DND-41 (cell line): ENCODE measurements at places on chromosomes 3 and 15.

- no peak for DNase-seq
Measured at GRCh38 chr3:52243791-52244628, 1.5 kb upstream of the PPM1M start.

GRCh38 chr3:78406396-78406795, 1361.4 kb downstream of the ROBO1 start:
- no peak for DNase-seq

DNA sequence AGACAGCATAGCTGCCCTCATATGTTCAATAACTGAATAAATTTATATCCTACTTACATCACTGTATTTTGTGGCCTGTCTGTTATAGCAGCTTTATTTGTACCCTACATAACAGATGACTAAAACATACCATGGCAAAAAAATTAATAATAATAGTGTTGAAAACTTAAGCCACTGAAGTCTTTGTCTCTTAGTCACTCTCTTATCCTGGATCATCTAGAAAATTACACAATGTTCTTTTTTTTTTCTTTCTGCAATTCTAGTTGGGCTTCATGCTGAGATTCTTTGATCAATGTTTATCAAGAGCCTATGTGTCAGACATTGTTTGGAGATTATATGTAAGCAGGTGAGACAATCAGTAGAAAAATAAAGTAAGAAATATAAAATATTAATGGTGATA, 519.3 kb upstream of the ARPP21 start:
- no peak for DNase-seq

GRCh38 chr15:101709466-101709865, 14.8 kb downstream of the TARS3 start:
- no peak for DNase-seq

DNA sequence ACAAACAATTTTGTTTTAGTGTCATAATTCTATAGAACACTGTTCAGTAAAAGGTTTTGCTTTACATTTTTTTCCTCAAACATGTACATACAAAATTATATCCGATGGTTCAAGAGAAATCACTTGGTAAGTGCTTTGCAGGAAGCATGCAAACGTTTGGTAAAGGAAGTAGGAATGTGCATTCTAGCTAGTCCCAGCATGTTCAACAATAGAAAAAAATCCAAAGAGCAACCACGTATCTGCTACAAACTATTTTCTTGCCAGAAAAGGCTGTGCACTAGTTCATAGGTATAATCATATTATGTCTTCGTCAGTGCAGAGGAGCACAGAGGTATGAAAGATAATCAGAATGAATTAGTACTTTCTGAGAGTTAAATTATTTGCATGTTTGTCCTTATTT, 58.0 kb downstream of the GPR160 start:
- DNase-seq = no peak

DNA sequence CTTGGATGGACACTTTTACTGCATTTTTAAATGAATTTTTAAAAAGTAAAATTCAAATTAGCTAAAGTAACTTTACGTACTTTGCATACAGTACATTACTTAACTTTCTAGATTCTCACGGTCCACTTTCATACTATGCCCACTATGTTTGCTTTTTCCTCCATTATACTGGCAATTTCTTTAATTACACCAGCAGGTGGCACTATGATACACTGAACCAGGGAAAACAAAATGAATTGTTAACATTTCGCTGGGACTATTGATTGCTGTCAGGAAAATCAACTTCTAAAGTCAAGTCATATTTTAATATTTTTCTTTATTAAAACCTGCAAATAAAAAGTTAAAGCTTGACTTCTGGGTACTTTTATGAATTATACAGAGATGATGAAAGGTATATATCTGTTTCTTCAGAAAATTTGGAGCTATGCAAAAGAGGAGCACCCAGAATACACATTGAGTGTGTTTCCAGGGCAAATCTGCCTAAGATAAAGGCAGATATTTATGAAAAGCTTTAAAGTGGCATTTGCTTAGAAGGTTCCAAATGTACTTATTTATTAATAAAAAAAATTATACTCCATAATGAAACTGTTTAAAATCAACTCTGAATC, 21.8 kb upstream of the POU1F1 start:
- DNase-seq = no peak

- DNase-seq = no peak
Measured at GRCh38 chr15:86197770-86198169, 118.1 kb downstream of the AGBL1 start.

DNA sequence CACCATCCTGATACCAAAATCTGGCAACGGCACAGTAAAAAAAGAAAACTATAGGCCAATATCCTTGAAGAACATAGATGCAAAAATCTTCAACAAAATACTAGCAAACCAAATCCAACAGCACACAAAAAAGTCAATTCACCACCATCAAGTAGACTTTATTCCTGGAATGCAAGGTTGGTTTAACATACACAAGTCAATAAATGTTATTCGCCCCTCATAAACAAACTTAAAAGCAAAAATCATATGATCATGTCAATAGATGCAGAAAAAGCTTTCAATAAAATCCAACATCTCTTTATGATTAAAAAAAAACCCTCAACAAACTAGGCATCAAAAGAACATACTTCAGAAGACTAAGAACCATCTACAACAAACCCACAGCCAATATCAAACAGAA, 252.9 kb downstream of the UACA start:
- no peak for DNase-seq

GRCh38 chr3:32419742-32420125, 28.1 kb downstream of the CMTM7 start:
- no peak for DNase-seq

DNA sequence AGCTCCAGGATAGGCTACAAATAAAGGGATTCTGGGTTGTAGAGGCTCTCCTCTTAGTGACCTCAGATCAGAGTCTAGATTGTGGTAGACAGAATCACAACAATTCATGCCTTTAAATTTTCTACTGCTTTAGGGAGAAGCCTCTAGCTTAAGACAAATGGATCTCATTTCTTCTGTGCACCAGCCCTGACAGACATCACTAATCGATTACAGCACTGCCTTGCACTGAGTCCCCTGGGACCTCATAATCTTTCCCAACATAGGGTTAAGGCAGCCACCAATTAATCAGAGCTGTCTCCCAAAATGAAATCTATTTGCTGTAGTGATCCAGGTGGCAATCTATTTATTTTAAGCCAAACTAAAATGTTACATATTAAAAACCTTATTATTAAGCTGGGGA, 436.5 kb upstream of the WNT5A start:
- DNase-seq = no peak

DNA sequence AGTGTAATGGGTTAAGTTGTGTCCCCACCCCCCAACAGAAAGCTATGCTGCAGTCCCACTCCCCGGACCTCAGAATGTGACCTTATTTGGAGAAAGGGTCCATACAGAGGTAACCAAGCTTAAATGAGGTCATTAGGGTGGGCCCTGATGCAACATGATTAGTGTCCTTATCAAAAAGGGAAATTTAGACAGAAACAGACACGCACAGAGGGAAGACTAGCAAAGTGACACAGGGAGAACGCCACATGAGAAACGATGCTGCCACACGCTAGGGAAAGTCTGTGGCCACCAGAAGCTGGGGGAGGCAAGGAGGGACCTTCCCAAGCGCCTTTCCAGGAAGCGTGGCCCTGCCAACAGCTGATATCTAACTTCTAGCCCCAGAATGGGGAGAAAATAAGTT, 65.4 kb downstream of the RPN1 start:
- DNase-seq = no peak

GRCh38 chr15:35058534-35059054, 26.5 kb downstream of the NANOGP8 start:
- no peak for DNase-seq

DNA sequence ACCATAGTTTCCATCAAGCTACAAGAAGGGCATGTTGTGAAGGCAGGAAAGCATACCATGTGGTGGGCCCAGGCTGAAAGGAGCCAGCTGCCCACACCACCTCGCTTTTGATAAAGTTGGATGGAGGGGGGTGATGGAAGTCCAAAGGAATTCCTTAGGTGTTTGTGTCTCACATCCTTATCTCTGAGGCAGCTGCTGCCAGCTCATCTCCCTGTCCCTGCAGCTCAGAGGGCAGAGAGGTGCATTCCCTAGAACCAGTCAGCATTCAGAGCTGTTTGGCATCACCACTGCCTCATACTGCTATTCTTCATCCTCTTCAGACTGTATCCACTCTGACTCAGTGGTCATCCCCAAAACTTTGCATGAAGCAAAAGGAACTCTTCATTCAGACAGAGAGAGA, 141.5 kb upstream of the BFSP2 start:
- DNase-seq = no peak

GRCh38 chr3:25775936-25776335, 7.3 kb downstream of the NGLY1 start:
- DNase-seq = no peak

GRCh38 chr3:110743202-110743601, 328.4 kb upstream of the NECTIN3 start:
- no peak for DNase-seq

- peak; percentile 51 for DNase-seq
Measured at GRCh38 chr3:122415104-122415744, 638 bp downstream of the WDR5B start.

DNA sequence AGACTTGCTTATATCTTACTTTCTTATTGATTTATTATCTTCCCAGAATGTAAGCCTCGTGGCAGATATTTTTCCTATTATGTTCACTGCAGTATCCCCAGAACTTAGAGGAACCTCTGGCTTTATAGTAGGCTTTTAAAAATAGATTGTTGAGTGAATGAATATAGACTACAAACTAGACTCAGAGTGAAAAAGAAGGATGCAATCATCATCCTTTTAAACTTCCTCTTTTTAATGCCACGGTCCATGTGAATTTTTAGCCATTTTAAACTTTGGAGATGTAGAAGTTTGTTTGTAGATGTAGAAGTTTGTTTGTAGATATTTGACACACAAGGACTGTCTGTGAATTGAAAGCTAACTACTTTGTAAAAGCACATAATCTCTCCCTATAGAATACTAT, 7.2 kb upstream of the P2RY12 start:
- DNase-seq = no peak

GRCh38 chr3:39068556-39068955, 16.7 kb downstream of the WDR48 start:
- no peak for DNase-seq

GRCh38 chr3:64815195-64815631, 127.4 kb upstream of the ADAMTS9 start:
- DNase-seq = no peak

- no peak for DNase-seq
Measured at GRCh38 chr3:177657243-177657642, 460.0 kb upstream of the TBL1XR1 start.

- DNase-seq = no peak
Measured at GRCh38 chr15:73397461-73397860, 28.7 kb upstream of the HCN4 start.

DNA sequence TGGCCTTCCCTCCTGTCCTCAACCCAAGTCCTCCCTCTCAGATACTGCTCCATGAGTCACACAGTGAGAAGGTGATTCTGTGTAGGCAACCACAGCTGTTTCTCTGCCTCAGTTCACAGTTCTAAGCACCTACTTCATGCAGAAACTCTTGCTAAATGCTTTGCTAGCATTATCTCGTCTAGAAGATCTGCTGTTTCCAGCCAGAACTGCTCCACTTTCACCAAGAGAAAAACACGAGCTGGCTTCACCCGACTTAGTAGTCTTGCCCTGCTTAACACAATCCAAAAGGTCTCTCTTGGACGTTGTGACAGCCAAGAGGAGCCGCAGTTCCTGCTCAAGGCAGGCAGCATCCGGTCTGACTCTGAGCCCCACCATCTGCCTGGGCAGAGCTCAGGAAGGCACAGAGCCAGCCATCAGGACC, 272.1 kb downstream of the UACA start:
- DNase-seq = peak; percentile 33

- DNase-seq = no peak
Measured at GRCh38 chr15:57234156-57234555, 142.1 kb upstream of the CGNL1 start.

GRCh38 chr3:142027735-142028134, 121.6 kb downstream of the TFDP2 start:
- peak; percentile 59 for DNase-seq

DNA sequence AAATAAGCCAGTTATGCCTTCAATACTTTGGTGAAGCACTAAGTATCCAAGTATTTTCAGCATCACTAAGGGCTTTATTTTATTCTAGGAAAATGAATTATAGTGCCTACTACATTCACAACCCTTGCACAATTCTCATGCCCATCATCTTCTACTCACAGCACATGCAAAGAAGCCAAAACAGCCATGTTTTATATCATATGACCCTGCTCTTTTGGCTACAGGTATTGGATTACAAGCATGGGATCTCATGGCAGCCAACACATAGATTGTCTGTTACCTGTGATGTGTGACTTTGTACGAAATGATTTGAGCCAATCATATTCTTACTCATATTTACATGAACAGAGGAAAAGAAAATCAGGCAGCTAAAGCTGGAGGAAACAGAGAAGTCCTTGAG, 38.6 kb downstream of the STT3B start:
- no peak for DNase-seq

DNA sequence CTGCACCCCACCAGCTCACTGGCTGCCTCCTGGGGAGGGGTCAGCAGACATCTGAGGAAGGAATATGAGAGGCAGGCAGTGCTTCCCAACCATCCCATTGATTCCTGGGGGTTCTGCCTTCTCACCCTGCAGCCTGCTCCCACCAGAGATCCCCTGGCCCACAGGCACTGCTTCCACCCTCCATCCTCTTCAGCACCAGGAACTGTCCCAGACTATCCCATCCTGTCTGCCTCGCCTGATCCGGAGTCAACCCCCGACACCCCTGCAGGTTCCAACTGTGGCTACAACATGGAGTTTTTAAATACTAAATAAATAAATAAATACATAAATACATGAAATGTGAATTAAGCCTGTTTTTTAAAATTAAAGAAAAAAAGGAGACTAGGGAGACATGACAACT, 43.6 kb downstream of the CACNA2D2 start:
- DNase-seq = no peak

DNA sequence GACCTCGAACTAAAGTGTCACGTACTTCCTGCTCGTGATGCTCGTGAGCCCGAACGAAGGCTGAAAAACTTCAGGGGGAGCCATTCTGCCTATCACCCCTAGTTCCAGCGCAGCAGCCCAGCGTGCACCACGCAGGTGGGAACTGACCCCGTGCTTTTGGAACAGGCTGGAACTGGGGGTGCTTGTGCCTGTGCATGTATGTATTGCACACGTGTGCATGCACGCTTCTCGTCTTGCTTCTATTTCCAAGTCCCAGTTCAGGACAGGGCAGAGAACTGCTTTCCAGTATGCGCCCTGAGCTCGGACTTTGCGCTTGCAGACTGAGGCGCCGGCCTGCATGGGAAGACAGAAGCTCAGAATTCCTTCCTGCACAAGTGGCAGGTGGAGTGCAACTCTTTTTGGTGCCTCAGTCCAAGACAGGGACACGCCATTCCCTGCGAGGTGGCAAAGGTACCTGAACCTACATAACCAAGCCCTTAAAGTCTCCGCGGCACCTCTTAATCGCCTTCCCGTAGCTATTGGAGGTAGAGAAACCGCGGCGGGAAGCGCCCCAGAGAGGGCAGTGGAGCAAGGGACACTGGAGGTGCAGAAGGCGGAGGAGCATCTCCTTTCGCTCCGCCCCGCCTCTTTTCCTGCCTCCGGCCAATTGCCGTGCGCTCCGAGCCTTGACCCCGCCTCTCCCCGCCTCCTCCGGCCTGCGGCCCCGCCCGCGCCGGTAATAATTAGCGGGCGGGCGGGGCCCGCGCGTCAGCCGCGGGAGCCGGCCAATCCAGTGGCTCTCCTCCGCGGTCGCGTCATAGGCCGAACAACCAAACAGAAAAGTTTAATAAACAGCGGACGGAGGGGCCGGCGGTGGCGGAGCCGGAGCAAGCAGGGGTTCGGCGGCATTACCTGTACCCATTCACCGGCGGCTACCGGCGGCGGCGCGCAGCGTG, at the start of gene ZFAND6:
Gene ZFAND6, plus strand, starts transcription at position 826 of the 935 bp plus-strand sequence. CDS start 60,669 bp downstream, outside the sequence.
- DNase-seq = peak; percentile 92
